ENCODE measurements at places on chromosomes 1 and 21.

GRCh38 chr1:30689901-30690645 is 33.3 kb downstream of the MATN1 start:
- DNase-seq = no peak

DNA sequence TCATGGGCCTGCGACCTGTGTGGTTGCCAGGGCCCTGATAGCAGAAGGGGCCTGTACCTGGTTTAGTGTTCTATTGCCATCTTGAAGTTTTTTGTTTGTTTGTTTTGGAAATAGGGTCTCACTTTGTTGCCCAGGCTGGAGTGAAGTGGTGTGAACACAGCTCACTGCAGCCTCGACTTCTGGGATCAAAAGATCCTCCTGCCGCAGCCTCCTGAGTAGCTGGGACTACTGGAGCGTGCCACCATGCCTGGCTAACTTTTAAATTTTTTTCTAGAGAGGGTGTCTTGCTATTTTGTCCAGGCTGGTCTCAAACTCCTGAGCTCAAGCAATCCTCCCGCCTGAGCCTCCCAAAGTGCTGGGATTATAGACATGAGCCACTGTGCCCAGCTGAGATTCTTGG is 72.9 kb downstream of the UBE2T start:
- no peak for DNase-seq

DNA sequence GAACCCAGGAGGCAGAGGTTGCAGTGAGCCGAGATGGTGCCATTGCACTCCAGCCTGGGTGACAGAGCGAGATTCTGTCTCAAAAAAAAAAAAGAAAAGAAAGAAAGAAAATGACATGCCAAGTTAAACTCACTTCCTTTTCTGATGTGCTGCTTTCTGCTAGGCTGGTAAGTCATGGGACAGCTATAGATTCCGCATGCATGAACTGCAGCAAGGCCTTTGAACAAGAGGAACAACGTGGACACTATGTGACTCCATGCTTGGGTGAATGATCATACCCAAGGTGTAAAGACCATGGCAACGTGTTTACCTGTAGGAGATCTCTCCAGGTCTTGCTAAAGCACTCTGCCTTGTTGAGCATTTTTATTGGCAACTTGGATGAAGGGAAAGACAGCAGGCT is 10.3 kb upstream of the TTF2 start:
- no peak for DNase-seq

DNA sequence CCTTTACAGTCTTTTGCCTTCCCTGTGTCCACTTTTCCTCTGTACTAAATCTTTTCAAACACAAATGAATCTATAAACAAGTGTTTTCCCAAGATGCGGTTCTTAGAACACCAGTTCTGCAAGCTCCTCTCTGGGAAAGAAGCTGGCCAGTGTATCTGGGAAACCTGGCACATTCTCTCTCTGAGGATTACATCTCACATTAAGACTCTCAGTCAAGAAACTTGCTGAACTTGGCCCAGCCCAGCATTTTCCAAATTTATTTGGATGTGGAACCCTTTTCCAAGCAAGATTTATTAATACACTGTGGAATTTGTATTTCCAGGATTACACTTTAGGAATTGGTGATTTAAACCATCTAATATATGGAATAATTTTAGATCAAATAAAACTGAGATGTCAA is 105.7 kb downstream of the ZNF281 start:
- DNase-seq = no peak

GRCh38 chr1:14320518-14320917 is 278.0 kb upstream of the KAZN start:
- DNase-seq = no peak

- DNase-seq = no peak
Measured at GRCh38 chr1:178461701-178462100, 35.1 kb downstream of the CLEC20A start.

- DNase-seq = no peak
Measured at GRCh38 chr1:20278692-20279130, 12.0 kb upstream of the VWA5B1 start.

DNA sequence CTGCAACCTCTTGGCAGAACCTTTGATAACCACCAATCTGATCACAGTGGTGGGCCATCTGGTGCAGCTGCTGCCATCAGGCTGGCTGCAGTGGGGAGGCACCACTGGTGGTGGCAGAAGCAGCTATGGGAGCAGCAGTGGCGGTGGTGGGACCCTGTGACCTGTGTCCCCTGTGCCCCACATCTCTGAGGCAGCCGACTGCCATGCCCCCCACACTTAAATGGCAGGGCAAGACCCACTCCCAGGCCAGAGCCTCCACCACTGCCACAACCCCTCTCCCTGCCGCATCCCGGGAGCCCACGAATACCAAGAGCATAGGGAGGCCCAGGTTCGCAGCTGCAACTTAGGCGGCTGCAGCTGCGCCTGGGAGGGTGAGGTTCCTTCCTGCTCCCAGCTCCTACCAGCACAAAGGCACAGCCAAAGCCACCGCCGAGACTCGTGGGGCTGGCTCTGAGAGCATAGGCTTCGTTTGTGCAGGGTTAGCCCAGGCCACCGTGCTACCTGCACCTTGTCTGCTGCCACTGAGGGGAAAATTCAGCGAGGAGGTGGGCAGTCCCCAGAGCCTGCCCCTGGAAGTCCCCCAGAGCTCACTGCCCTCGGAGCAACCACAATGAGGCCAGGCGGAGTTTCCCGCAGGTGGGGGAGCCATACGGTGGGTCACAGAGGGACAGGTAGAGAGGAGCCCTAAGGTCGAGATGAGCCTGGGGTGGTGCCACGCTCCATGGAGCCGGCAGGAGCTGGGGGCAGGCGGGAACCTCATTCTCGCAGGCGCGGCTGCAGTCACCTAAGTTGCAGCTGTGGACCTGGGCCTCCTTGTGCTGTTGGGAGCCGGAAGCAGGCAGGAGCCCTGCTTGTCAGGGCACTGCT is 518.7 kb downstream of the RWDD3 start:
- DNase-seq = no peak

Measured in natural killer cell treated with Interleukin-12 subunit alpha and Interleukin-12 subunit beta and Interleukin-15 and Interleukin-18, amount 100 ng/mL, for 72 hours (primary cell).